ENCODE measurements at places on chromosomes 3 and 15.

GRCh38 chr3:184908859-184909258, 96.9 kb downstream of the VPS8 start:
- no peak for DNase-seq

GRCh38 chr3:20898962-20899361, 713.0 kb upstream of the SGO1 start:
- no peak for DNase-seq

DNA sequence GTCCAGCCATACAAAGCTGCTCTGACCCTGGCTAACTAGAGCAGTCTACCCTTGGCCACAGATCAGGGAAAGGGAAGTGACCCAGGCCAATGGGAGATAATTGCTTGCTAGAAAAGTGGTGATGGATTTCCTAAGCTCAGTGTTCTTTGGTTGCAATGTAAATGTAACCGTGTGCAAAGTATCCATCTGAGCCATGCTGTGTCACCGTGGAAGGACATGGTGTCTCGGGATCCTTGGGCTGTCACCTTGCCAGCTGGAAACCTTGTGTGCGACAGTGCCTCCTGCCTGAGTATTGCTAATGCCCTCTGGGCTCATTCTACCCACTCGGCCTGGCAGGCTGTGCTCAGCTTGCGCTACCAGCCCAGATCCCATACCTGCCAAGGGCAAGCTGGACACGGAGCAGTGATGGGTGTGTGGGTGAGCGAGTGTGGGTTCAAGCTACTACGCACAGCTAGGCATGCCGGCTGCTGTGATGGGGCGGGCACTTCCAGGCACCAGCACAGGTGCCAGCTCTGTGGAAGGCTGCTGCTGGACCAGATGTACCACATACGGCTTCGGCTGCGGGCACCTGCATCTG, 10.7 kb upstream of the SIAH2 start:
- no peak for DNase-seq

GRCh38 chr15:42591238-42591934, 16.0 kb downstream of the STARD9 start:
- DNase-seq = no peak

DNA sequence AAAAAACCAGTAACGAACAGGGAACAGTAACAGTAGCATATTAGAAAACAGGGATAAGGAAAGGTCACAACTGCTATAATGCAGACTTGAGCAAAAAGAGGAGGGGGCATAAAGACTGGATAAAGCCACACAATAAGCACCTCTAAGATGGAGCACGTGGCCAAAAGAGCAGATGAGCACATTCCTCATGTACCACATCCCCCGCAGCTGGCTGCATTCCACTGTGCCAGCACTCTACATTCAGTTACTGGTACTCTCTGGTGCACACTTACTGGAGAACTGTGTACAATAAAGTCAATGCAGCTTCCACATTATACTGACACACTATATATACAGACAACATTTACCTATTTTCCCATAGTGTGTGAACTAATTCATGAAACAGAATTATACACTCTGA, 64.7 kb downstream of the UBE3A start:
- no peak for DNase-seq

- DNase-seq = no peak
Observed at GRCh38 chr3:161599697-161600096, 103.1 kb downstream of the OTOL1 start.

- DNase-seq = no peak
Observed at GRCh38 chr15:60477164-60477563, 1.8 kb downstream of the ICE2 start.

- no peak for DNase-seq
Observed at GRCh38 chr3:30248423-30248822, 358.0 kb upstream of the TGFBR2 start.

DNA sequence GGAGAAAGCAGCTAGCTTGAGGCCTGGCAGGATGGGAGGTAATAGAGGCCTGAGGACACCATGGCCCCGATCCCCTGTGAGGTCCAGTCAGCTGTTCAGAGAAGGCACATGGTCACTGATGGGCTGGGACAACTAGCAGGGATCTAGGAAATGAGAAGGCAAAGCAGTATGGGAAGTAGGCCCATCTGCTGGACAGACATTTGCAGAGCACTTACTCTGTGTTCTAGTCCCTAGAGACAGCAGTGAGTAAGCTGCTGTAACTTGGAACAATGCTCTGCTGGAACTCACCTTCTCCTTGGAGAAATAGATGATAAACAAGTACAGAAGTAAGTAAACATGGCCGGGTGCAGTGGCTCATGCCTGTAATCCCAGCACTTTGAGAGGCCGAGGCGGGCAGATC, 7.1 kb downstream of the ECE2 start:
- no peak for DNase-seq

GRCh38 chr3:171446801-171447578, 13.2 kb downstream of the TNIK start:
- DNase-seq = peak; percentile 64

GRCh38 chr3:4898454-4899313, 80.6 kb upstream of the BHLHE40 start:
- DNase-seq = no peak

DNA sequence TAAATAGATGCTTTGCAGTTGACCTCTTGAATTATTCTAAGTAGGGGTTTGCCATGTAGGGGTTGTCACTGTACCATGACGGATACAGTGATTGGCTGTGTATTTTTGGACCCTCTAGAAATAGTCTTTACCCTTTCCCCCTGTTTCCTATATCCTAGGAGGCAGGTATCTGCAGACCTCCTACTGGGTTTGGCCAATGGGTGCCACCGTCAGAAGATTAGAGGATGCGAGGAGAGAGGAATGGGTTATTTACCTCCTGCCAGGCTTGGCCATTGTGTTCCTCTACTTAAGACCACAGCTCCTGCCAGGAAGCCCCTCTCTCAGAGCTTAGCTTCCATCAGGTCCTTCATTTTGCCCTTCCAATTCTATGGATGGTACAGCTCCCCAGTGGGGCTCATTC, 40.2 kb upstream of the CLRN1 start:
- no peak for DNase-seq

DNA sequence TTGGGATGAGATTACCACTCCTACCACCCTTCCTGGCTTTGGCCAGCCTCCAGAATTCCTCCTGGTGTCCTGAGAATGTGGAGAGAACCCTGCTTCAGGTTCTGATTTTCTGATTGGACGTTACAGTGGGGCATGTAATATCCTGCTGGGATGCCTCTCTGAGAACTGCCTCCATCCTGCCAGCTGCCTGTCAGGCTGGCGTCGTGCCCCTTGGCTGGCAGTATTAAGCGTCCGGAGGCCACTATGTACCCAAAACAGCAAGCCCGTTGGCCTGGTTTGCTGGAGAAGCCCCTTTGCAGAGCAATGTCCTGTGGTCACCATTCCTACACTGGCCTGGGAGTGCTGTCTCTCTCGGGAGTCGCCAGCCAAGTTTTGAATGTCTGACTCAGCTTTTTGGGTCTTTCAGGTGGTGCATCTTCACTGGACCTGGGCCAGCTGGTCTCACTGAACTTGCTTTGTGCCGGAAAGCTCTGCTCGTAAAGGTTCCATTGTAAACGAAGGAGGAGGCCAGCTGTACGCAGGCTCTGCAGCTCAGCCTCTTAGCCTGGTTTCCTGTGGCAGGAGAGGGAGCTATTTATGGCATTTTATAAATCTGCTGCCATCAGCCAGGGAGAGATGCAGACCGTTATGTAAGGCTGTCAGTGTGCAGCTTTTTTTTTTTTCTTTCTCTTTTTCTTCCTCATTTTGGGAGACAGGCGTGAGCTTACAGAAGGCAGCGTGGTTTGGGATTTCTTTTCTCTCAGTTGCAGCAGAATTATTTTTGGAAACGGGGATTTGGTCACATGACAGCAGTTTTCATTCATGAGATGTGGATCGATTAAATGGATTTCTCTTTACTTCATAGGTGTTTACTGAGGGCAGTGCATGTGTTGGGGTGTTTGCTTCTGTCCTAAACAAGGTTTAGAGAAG, 19.0 kb upstream of the TRAK1 start:
- peak; percentile 77 for DNase-seq

- peak; percentile 79 for DNase-seq
Observed at GRCh38 chr15:62895905-62896316, 146.6 kb upstream of the TPM1 start.

- no peak for DNase-seq
Observed at GRCh38 chr3:152277198-152277597, 8.5 kb downstream of the MBNL1 start.

DNA sequence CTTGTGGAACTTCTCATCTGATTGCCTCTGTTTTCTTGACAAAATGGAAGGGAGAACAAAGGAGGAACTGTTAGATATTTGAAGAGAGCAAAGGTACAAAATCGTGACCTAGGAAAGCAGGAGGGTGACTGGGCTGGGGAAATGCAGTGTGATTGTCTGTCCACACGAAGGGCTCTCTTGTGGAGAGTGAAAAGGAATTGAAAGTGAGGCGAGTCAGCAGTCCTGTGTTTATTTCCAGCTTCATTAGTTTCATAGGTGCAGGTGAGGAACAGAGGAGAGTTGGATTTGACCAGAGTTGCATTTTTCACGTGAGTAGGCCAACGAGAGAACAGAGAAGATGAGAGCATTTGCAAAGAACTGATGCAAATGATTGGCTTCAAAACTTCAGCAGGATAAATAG, 336.4 kb upstream of the SATB1 start:
- DNase-seq = no peak

DNA sequence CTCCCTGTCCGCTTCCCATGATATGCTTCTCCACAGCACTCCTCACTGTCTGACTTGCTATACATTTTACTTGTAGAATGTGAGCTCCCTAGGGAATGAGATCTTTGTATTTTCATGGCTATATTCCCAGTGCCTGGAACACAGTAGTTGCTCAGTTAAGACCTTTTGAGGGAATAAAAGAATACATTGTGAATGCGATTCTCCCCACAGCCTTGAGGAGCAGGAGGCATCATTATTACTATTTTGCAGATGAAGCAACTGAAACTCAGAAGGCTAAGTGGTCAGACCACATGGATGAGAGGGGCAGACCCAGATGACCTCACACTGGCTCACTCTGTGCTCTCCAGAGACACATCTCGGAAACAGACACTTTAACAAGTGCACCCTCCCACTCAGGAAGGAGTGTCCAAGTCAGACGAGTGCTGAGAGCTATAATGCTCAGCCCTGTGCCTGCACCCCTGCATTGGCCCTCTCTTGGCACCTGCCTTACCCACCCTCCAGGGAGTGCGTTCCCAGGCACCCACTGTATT, 46.8 kb downstream of the SST start:
- no peak for DNase-seq

- no peak for DNase-seq
Observed at GRCh38 chr3:38756892-38757291, 59.1 kb downstream of the SCN10A start.

DNA sequence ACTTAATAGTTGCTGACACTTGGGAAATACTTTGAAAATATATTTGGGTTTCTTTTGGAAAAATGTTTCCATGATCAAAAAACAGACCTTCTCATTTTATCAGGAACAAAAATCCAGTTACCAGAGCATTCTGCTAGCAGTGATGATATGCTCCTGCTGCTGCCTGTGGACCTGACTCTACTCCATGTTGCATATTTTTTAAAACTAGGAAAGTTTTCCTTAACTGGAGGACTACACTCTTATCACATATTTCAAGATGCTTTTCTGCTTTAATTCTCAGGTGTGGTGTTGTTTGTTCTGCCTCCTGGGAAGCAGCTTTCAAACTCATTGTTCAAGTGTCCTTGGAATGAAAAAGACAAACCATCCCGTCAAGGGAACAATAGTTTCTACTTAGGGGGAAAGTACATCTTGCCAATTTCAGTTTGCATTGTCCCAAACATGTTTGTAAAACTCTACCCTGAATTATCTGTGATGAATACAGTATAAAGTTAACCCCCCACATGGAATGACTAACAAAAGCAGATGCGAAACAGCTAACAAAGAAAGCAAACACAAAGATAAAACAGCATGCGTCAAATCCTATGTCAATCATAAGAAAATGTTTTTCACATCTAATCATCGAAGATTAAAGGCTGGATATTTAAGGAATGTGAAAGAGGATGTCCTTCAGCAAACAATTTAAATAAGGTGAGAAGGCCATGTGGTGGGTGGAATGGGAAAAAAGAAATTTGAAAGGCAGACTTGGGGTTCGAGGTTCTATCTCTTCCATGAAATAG, 40.1 kb upstream of the PSMD6 start:
- no peak for DNase-seq

DNA sequence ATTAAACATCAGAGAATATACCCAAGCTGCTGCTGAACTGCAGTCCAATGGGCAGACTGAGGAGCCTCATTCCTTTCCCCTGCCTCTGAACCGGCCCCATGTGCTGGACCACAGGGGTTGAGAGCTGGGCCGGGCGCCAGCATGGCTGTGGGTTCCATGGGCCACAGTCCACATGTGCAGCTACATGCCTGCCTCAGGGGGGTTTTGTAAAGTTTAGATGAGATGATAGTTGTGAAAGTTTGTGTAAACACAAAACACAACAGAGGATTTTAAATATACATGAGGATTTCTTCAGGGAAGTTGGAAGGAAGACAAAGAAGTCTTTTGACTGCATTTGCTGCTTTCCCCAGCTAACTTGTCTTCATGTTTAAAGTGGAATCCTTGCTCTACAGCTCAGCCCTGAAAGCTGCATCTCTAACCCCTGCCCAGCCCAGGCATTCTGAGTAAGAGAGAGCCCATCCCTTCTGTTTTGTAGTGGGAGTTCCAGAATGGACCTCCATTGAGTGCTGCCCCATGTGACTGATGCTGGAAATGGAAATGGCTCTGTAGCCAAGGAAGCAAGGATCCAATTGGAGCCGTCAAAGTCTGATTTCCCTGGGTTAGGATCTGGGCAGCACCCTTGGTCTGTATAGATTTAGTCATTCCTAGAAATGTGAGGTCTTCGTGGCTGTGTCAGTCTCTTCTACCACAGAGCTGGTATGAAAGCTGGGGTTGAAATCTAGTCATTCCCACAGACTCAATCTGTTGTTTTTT, 17.5 kb downstream of the SLC12A8 start:
- DNase-seq = peak; percentile 31

- peak; percentile 40 for DNase-seq
Observed at GRCh38 chr3:72288955-72289691, 504.2 kb upstream of the PROK2 start.

DNA sequence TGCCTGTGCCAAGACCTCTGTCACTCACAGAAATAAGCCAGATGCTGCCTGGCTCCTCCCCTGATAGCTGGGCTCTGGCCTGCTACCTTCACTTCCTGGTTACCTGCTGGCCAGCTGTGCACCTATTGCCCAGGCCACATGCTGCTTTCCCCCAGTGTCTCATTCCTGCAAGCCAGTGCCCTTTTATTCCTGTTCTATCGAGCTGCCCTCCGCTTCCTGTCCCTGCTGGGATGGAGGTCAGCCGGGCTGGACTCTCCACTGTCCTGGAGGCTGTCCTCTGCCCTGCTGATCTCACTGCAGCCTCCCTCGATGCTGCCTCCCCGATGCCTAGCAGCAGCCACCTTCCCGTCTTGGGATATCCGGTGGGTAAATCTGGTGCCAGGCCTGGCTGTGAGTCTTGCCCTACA, 37.0 kb upstream of the SNRPA1 start:
- DNase-seq = no peak

DNA sequence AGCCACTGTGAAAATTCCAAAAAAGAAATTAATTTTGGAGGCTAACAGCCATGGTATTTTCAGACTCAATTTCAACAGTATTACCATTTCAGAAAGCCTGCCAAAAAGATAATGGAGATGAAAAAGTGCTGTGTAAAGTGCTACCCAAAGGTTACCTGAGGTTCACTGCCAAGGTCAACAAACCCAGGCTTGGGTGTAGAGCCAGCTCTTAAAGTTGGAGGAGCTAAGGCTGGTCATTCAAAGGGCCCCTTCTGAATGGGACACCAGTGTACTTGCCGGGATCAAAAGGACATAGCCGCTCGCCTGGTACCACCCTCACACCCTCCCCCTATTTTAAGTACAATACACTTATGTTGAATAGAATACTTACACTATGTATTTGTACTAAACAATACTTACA, 64.5 kb downstream of the ETV5 start:
- no peak for DNase-seq
